ENCODE measurements at places on chromosomes 5 and 9.

DNA sequence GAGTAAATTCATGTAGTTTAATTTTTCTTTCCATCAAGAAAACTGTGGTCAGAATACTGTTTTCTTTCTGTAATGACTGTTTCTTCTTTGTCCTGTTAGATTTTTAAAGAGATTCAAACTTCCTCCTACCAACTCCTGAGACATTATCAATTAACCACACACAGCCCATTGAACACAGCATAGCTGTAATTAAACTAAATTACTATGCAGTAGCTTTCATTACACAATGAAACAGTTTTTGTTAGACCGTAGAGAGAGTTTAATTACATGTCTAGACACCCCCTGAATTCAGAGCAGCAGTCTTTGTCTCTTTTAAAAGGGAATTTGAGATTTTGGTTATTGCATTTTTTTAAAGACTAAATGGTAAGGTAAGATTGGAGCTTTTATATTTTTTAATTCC lies 77.5 kb downstream of the STARD4 start:
- DNase-seq, result no peak

GRCh38 chr5:115170134-115170928 lies 623 bp upstream of the TRIM36 start:
- no peak for DNase-seq

DNA sequence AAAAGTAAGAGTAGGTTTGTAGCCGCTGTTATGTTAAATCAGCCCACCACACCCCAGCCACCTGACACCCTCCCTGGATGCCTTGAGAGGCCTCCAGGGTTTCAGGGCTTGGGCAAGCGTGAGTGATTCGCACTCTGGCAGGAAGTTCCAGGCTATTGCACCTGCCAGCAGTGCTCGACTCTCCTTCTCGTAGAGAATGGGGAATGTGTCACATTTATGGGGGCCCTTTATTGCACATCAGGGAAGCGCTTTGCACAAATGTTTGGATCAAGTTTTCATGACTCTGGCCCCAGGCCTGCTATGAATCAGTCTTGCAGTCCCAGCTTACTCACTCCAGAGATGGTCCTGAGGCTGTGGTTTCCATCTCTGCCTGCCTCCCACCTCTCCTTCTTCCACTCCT lies 66.1 kb upstream of the ADRA1B start:
- DNase-seq, result peak; percentile 39

DNA sequence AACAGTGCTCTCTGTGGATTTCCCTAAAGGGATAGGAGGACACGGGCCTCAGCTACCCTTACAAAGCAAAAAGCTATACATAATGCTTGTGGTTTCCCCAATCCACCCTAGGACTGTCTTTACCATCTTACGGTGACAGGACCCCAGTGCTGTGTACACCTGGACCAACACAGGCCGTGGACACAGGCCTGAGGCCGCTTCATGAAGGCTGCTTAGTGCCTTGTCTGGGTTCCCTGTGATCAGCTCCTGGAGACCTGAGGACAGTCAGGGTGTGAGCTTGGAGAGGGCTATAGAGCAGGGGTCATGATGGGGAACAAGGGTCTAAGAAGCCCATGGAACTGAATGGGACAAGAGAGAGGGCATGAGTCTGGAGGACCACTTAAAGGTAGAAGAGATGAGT lies 2.9 kb downstream of the FANCG start:
- DNase-seq, result no peak

DNA sequence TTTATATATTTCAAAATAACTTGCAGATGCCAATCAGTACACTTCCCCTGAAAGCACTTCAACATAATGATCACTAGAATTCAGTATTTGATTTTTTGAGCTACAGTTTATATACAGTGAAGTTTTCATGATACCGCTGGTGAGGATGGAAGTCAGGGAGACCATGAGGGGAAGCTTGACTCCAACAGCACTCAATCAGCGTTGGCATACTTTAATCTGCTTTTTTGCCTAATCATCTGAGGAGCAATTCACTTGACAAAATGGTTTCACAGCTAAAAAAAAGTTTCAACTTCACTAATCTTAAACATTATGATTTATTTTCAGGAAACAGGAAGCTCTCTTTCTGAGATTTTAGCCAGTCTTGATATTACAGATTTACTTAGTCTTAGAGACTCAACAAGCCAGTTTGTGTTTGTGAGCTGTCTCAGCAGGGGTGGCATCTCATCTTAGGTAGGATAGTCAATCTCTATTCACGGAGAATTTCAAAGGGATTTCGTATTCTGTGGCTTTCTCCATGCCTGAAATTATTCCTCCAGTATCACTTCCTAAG lies 111.4 kb upstream of the ARRDC3 start:
- DNase-seq, result no peak

GRCh38 chr5:175856408-175857100 lies 14.8 kb upstream of the CPLX2 start:
- DNase-seq, result no peak

DNA sequence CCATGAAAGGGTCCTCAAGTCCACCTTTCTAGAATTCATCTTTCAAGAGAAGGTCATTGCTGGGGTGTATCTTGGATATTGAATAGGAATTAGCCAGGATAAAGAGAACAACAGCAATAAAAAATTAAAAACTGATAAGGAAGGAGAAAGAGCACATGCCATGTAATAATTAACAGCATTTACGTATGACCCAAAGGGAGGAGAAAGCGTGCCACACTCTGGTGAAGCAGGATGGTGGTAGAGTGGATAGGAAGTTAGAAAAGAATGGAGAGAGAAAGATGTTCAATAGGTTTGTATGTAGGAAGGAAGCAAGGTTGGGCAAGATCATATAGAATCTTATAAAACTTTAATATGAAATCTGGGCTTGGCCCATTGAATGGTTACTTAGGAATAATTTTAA lies 751.5 kb downstream of the MAT2B start:
- DNase-seq, result no peak

DNA sequence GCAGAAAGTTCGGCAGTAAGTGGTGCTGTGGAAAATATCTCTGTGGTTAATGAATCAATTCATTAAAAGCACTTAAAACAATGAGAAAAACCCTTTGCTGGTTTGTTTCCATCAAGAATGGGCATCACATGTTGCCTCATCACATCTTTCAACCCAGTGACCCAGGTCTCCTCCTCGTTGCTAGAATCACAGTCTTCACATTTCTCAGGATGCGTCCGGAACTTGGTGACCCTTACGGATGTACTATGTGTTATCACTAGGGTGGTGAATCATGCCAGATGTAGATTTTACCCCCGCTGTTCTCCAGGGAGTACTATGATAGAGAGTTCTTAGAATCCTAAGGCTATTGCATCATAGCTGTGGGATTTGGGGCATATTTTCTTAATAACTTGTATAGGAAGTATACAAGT lies 217.9 kb upstream of the KLF4 start:
- DNase-seq, result peak; percentile 43

All from AG08396 (cell line).